Type B pancreatic cell (in vitro differentiated cells): ENCODE measurements at places on chromosomes 6 and 20. TPM values are rescaled to one million over a fixed set of nuclear protein-coding genes. Genes with fewer than 3 reads are reported as not detected.

Gene MAS1
- not detected in 2 replicates for total RNA-seq

DNA sequence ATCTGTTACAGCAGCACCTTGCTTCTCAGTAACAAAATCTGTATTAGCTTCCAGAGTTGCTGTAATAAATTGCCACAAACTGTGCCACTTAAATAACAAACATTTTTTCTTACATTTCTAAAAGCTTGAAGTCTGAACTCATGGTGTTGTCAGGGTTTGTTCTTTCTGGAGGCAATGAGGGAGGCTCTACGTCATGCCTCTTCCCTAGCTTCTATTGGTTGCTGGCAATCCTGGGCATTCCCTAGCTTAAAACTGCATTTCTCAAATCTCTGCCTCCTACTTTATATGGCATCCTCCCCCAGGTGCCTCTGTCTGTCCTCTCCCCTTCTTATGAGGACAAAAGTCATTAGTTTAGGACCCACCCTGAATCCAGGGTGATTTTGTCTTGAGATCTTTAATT lies 41.6 kb upstream of the TMEM244 start:
- H3K27ac ChIP-seq: no peak overlapping the region
- no peak for DNase-seq
- H3K4me3 ChIP-seq: no peak overlapping the region
- no peaks in the 10 kb centered on the region for H3K27me3 ChIP-seq
- no peaks in the 10 kb centered on the region for H3K36me3 ChIP-seq
- H3K4me1 ChIP-seq: no peaks in the 10 kb centered on the region

GRCh38 chr20:37575884-37576283 lies 48.2 kb upstream of the BLCAP start:
- H3K27me3 ChIP-seq: peaks cover 40% of the 10 kb centered on the region
- H3K36me3 ChIP-seq: no peaks in the 10 kb centered on the region
- no peak overlapping the region for H3K4me3 ChIP-seq
- no peak overlapping the region for H3K27ac ChIP-seq

GRCh38 chr6:10248378-10248843 lies 166.5 kb downstream of the TFAP2A start:
- no peaks in the 10 kb centered on the region for H3K27me3 ChIP-seq
- no peak overlapping the region for H3K4me3 ChIP-seq
- no peaks in the 10 kb centered on the region for H3K36me3 ChIP-seq
- H3K4me1 ChIP-seq: peaks cover 4% of the 10 kb centered on the region
- DNase-seq: no peak

DNA sequence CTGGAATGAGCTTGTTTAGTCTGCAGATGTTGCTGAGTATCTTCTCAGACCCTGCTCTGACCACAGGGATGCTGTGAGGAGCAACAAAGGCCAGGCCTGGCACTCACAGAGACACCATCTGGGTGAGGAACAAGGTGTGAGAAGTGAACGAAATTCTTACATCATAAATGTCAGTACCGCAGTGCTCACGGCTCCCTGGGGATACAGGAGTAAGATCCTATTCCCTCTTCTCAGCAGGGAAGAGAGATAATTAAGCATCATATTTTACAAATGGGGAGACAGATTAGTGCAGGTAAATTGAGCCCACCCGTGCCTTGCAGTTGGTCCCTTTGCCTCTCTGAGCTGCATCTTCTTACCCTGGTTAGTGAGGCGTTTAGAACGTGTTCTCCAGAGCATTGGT lies 106.2 kb downstream of the DTD1 start:
- peaks cover 8% of the 10 kb centered on the region for H3K4me1 ChIP-seq
- H3K27ac ChIP-seq: no peak overlapping the region
- H3K4me3 ChIP-seq: no peak overlapping the region
- no peaks in the 10 kb centered on the region for H3K36me3 ChIP-seq
- no peak for DNase-seq

- H3K4me3 ChIP-seq: no peak overlapping the region
- H3K27ac ChIP-seq: no peak overlapping the region
- no peak for DNase-seq
- peaks cover 4% of the 10 kb centered on the region for H3K4me1 ChIP-seq
- peaks cover 17% of the 10 kb centered on the region for H3K27me3 ChIP-seq
Measured at GRCh38 chr6:142679907-142680700, 264.9 kb downstream of the HIVEP2 start.

DNA sequence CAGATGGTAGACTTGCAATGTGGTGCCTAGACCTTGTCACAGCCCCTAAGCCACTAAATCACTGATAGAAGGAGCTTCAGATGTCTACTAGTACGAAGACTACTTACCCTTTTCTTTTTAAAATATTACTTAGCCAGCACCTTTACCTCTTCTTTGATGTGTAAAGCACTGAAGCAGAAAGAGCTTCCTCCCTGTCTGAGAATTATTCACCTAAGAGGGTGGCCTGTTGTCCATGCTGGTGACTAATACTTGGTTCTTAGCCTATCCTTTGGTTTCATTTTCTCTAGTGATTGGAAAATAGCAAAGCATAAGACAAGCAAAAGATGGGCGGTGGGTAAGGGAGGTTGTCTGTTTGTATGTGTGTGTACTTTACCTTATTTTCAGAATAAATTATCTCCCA lies 794.6 kb downstream of the TFAP2A start:
- no peak for DNase-seq
- H3K36me3 ChIP-seq: no peaks in the 10 kb centered on the region
- no peaks in the 10 kb centered on the region for H3K27me3 ChIP-seq
- H3K4me3 ChIP-seq: no peak overlapping the region

GRCh38 chr6:105200133-105200730 lies 20.4 kb upstream of the POPDC3 start:
- no peaks in the 10 kb centered on the region for H3K36me3 ChIP-seq
- H3K4me3 ChIP-seq: no peak overlapping the region
- H3K27ac ChIP-seq: no peak overlapping the region
- no peak for DNase-seq

DNA sequence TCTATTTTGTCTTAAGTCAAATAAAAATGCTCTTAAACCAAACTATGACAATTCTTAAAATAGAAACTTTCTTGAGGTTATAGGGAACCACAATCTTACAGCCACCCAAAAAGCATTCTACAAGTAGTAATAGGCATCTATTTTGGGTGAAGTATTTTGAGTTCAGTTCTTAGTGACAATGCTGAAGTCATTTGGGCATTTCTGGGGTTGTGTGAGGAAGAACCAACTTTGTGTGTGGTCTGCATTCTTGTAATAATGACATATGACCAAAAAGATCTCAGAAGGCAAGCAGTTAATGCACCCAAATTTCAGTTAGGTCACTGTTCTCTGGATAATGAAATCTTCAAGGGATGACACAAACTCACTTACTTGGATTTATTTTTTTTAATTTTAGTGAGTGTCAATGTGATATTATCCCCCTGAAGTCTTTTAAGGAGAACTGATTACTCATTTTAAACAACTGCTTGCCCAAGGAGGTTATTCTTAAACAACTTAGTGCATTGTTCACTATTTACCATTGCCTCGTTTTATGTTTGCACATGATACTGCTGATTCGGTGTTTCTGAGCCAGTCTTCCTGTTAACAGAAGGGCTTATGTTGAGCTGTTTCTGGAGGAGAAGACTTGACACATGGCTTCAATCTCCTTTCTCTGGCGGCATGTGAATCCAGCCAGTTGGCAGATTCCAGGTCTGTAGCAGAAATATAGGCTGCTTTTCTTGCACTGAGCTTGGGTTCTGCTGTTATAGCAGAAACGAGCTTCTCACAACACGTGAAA lies 618.9 kb downstream of the BCKDHB start:
- H3K36me3 ChIP-seq: no peaks in the 10 kb centered on the region
- DNase-seq: no peak
- peaks cover 3% of the 10 kb centered on the region for H3K4me1 ChIP-seq
- H3K27ac ChIP-seq: no peak overlapping the region

DNA sequence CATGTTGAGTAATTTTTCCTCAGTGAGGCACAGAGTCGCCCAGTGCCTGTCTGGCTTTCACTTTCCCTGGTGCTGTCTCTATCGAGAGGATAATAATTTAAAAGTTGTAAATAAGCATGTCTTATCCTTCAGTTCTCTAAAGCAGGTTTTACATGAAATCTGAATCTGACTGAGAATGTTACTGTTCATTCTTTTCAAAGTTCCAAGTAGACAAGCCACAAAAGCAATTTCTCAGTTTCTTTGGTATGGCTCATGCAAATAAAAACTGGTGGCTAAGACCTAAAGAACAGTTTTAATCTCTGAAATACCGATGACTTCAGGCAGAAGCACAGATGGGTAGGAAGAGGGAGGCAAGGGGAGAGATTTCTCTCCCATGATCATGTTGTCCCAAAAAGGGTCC lies 87.6 kb upstream of the GCM1 start:
- DNase-seq: no peak
- H3K4me3 ChIP-seq: no peak overlapping the region
- no peaks in the 10 kb centered on the region for H3K27me3 ChIP-seq
- no peaks in the 10 kb centered on the region for H3K4me1 ChIP-seq
- no peak overlapping the region for H3K27ac ChIP-seq

Gene CALHM6
- total RNA-seq: 0.99 and 1.6 TPM in 2 replicates

- H3K4me1 ChIP-seq: peaks cover 27% of the 10 kb centered on the region
- peak overlapping the region; percentile 96 for H3K27ac ChIP-seq
- DNase-seq: no peak
- peak overlapping the region; percentile 91 for H3K4me3 ChIP-seq
- peaks cover 4% of the 10 kb centered on the region for H3K27me3 ChIP-seq
Measured at GRCh38 chr6:12013307-12013719, 1.2 kb downstream of the HIVEP1 start.

DNA sequence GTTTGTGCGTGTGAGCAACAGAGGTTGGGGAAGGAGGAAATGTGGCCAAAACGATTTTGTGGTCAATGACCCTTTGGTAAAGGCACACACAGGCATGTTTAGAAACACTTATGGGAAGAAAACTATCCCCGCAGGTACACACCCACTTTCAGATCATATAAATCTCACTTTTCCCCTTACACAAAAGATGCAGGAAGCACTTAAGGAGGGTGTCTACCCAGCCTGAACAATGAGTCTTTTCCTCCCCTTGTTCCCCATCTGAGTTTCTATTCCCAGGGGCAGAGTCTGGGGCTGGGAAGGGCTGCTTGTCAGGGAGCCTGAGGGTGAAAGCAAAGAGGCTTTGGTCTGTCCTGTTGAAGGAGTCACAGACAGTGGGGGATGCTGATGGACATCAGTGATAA lies 193.2 kb upstream of the SALL4 start:
- no peak overlapping the region for H3K4me3 ChIP-seq
- DNase-seq: no peak
- H3K36me3 ChIP-seq: no peaks in the 10 kb centered on the region
- H3K27me3 ChIP-seq: no peaks in the 10 kb centered on the region

- H3K4me1 ChIP-seq: peaks cover 4% of the 10 kb centered on the region
- H3K27me3 ChIP-seq: peaks cover 36% of the 10 kb centered on the region
- no peak overlapping the region for H3K4me3 ChIP-seq
Measured at GRCh38 chr20:4607287-4607713, 114.4 kb upstream of the PRND start.

DNA sequence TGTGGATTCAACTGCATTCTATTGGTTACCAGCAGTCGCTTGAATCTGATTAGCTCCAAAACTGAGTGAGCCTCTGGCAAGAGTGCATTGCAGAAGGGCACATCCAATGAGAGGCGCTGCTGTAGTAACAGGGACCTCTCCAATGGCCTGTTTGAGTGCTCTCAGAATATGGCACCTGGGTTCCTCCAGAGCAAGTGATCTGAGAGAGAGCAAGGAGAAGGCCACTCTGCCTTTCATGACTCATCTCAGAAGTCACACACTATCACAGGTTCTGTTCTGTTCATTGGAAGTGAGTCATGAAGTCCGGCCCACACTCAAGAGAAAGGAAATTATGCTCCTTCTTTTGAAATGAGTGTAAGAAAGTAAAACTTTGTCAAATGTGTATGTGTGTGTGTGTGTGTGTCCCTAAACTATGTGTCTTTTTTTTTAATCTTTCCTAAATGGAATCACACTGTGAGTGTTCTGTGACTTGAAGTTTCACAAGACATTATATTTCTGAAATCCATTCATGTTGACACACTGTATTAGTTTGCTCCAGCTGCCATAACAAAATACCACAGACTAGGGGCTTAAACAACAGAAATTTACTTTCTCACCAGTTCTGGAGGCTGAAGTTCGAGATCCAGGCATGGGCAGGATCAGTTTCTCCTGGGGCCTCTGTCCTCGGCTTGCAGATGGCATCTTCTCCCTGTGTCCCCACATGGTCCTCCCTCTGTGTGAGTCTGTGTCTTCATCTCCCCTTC lies 138.3 kb upstream of the CDYL start:
- H3K27ac ChIP-seq: no peak overlapping the region
- H3K4me3 ChIP-seq: no peak overlapping the region
- DNase-seq: no peak
- H3K27me3 ChIP-seq: no peaks in the 10 kb centered on the region
- H3K36me3 ChIP-seq: no peaks in the 10 kb centered on the region

GRCh38 chr6:15989397-15989796 lies 139.5 kb upstream of the MYLIP start:
- DNase-seq: no peak
- no peak overlapping the region for H3K27ac ChIP-seq
- no peak overlapping the region for H3K4me3 ChIP-seq
- peaks cover 10% of the 10 kb centered on the region for H3K4me1 ChIP-seq

DNA sequence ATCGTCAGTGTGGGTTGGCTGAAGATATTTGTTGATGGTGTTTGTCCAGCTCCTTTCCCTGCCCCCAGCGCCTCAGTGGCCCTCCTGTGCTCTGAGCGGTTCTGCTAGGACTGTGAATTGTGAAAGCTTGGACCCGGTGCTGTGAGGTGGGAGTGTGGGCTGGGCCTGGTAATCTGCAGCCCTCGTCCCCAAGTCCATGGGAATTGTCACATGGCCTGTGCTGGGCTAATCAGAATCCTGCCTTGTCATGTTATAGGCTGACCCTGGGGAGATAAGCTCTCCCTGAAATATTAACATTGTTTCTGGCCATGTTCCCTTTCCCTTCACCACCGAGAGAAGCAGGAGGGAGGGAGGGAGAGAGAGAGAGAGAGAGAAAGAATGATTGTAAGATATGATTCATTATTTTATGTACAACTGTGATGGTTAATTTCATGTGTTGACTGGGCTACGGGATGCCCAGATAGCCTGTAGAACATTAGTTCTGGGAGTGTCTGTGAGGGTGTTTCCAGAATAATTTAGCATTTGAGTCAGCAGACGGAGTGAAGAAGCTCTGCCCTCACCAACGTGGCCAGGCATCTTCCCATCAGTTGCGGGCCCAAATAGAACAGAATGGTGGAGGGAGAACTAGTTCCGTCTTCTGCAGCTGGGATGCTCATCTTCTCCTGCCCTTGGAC lies 62.4 kb downstream of the TFAP2C start:
- H3K27me3 ChIP-seq: no peaks in the 10 kb centered on the region
- peaks cover 15% of the 10 kb centered on the region for H3K4me1 ChIP-seq
- no peak overlapping the region for H3K4me3 ChIP-seq
- no peak overlapping the region for H3K27ac ChIP-seq
- no peaks in the 10 kb centered on the region for H3K36me3 ChIP-seq
